Skeletal muscle cell (primary cell): ENCODE measurements at places on chromosomes 12 and 14.

- peak; percentile 33 for DNase-seq
Measured at GRCh38 chr14:65879248-65880009, 466.9 kb downstream of the FUT8 start.

DNA sequence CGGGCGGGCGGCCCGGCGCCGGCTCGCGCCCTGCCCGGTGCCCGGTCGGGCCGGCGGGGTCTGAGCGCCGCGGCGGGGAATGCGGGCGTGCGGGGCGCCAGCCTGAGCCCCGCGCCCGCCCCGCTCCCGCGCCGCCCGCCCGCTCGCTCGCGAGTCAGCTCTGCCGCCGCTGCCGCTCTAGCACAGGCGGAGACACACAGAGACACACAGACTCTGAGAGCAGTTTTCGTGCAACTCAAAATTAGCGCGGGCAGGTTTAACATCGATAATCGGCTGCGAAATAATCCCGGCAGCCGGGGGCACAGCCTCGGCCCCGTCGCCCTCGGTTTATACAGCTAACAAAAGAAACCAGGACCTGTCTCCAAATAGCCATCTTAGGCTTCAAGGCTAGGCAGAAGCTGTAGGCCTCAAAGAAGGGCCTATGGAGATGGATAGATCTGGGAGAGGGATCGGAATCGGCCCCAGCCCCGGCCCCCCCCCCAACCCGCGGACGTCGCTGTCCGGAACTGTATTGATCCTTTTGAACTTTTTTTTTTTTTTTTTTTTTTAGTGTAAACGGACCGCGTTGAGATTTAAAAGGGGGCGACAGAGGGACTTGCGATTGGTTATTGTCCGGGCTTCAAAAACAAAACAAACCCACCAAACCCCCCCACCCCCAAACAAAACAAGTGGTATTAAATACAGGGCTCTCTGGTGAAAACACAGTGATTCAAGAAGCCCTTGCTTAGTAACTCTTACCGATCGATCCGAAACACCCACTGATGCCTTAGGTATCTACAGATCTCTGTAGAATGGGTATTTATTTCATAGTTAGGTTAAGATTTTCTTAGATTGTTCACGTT, 1.1 kb downstream of the ARID2 start:
- no peak for DNase-seq

DNA sequence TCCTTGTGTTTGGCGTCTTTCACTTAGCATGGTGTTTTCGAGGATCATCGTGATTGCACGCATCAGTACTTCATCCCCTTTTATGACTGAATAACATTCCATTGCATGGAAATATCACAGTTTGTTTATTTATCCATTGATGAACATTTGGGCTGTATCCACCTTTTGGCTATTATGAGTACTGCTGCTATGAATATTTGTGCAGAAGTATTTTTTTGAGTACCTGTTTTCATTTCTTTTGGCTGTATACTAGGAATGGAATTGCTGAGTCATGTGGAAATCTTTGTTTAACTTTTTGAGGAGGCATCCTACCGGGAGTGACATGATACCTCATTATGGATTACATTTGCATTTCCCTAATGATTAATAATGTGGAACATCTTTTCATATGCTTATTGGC, 66.4 kb downstream of the WNK1 start:
- DNase-seq, result no peak

DNA sequence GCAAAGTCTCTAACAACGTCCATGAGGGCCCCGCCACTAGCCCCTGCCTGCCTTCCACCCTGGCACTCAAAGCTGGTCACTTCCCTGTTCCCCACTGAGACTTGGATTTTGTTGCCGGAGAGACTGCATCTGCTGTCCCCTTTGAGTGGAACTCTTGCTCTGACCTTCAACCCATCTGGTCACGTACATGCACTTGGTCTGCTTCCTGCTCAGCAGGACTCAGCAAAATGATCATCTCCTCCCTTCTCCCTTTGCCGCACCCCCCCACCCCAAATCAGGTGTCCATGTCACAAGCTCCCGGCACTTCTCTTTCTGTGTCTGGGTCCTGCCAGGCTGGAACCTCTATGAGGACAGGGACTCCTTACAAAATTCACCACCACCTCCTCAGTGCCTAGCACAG, 180.9 kb downstream of the CHST11 start:
- DNase-seq, result no peak

GRCh38 chr12:40561395-40561966, 130.8 kb upstream of the CNTN1 start:
- no peak for DNase-seq

GRCh38 chr12:5388581-5389535, 43.0 kb upstream of the NTF3 start:
- no peak for DNase-seq

DNA sequence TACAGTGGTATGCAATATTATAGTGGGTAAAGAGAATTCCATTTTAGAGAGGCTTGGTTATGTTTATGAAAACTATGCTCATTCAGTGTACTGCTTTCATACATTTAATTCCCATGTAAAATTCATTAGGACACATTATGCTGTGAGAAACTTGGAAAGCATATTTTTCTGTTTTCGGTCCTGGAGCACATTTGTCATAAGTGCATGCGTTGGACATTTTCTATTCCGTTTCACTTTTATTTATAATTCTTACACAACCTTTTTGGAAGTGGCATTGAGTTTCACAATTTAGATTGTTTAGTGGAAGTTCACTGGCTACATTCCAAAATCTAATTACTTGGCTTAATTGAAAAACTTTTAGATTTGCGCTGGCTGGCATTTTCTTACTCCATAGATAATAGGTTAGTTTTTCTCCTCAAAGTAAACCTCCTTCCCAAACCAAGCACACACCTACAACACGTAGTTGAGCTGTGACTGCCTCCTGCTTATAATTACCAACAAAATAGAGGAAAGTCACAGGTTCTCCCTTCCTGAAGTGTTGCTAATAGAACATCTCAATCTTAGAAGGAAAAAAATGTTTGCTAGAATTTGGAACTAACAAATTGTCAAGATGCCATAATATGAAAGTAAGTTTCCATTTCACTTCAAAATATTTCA, 938.5 kb downstream of the TRHDE start:
- DNase-seq, result no peak

GRCh38 chr14:57634335-57634734, 140.7 kb upstream of the CCDC198 start:
- no peak for DNase-seq
